ENCODE measurements at places on chromosomes 5 and 9. TPM values are rescaled to one million over a fixed set of nuclear protein-coding genes. Genes with fewer than 3 reads are reported as not detected.

The ZDHHC12 gene
- 53.0 TPM for total RNA-seq

DNA sequence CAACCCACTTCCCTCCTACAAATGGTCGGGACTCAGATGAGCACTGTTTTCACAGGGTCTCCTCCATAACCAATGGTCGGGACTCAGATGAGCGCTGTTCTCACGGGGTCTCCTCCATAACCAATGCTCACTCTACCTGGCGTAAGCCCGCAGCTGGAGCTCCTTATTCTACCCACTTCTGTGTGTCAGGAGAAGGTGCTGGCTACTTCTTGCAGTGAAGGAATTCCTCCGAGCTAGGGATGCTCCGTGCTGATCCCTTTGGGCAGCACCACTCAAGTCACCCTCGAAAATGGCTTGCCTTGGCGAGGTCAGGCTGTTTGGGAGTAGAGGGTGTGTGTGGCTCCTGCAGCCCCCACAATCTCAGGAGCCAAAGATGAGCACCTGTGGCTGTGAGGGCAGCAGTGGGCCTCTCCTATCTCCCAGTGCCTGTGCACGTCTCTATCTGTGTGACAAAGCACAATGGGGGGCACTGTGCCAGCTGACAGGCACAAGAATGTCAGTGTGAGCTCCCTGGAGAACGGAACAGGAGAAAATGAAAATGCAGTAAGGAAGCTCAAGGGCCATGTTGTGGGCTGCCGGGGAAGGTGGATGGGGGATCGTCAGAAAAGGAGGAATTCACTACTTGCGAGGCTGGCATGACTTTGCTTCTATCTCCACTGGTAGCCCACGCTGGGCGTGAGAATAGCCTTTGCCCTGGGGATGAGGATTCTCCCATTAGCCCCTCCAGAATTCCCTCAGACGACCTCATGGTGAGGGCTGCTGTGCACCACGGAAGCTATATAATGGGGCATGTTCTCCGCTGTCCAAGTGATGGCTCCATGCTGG is 3.9 kb upstream of the BTNL9 start:
- H3K27ac ChIP-seq: no peak overlapping the region
- H3K4me3 ChIP-seq: no peak overlapping the region
- H3K4me1 ChIP-seq: no peaks in the 10 kb centered on the region
- H3K27me3 ChIP-seq: peaks cover 13% of the 10 kb centered on the region

GRCh38 chr9:92728831-92729734 is 35.5 kb downstream of the BICD2 start:
- H3K27ac ChIP-seq: no peak overlapping the region
- no peak overlapping the region for H3K4me3 ChIP-seq
- peaks cover 9% of the 10 kb centered on the region for H3K4me1 ChIP-seq
- peaks cover 2% of the 10 kb centered on the region for H3K27me3 ChIP-seq
- peak; percentile 36 for DNase-seq
- H3K36me3 ChIP-seq: no peaks in the 10 kb centered on the region

DNA sequence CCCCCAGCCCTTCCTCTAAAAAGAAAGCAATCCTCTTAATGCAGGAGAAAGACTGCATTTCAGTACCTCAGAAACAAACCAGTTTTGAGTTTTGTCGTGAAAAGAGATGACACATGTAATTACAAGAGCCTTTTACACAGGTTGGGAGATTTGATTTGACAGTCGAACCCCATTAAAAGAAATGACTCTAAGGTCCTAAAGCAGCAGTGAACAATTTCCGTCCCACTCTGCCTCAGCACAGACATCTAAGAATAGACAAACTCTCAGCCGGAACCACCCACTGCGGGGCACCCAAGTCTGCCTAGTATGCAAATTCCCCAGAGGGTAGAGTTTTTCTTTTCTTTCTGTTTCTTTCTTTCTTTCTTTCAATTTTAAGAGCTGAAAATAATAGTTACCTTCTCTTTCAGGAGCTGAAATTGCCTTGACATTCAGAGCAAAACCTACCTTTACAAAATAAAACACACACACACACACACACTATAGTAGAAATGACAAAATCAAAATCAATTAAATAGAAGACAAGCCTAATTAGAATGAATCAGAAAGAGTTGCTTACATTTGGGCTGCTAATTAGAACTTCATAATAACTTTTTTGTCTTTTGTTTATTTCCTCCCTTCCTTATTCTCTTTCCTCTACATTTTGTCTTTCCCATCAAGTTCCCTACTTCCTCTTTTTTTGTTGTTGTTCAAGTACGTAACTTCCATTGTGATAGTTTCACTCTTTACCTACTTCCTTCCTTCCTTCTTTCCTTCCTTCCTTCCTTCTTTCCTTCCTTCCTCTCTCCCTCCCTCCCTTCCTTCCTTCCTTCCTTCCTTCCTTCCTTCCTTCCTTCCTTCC is 65.1 kb downstream of the BASP1 start:
- H3K4me1 ChIP-seq: 0 out of 2 replicates have a peak, but pooled peaks cover 5% of the 10 kb centered on the region
- peaks cover 3% of the 10 kb centered on the region for H3K27me3 ChIP-seq
- H3K27ac ChIP-seq: no peak overlapping the region
- DNase-seq: no peak

Measured in HFFc6 (cell line).